GM06990 (cell line): ENCODE measurements at places on chromosomes 5 and 9.

DNA sequence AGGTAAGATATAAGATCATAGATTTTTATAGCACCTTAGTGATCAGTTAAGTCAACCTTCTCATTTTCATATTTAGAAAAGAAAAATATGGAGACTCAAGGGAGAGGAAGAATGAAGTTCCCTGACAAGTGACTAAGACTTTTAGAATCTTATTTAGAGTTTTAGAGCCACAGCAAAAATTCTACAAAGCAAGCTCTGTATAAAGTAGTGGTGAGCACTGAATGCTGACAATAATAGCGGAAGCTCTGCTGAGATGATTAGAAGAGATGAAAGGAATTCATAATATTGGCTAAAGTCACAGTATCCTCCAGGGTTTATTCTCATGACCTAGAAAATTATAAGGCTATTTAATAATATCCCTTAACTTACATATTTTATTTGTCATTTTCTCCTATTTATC, 316.0 kb downstream of the PDE4D start:
- DNase-seq, result no peak

- no peak for DNase-seq
These were observed 163.8 kb downstream of the SEC61B start for GRCh38 chr9:99385814-99386279.

DNA sequence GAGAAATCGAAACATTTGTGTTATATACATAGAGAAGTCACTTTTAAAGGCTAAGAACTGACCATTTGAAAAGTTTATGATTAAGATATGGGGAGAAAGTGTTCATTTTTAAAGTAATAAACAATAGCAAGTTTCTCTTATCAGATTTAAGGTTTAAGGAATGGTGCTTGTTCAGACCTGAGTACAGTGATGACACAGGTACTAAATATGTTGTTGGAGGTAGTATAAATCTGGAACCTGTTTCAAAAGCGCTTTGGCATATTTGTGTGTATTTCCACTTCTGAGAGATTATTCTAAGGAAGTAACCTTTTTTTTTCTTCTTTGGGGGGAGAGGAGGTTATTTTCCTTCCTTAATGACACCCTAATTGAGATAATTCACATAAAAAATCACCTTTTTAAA, 18.4 kb downstream of the CDC42SE2 start:
- DNase-seq, result no peak

- DNase-seq, result peak; percentile 29
These were observed 795 bp downstream of the CNOT8 start for GRCh38 chr5:154858972-154859871.

DNA sequence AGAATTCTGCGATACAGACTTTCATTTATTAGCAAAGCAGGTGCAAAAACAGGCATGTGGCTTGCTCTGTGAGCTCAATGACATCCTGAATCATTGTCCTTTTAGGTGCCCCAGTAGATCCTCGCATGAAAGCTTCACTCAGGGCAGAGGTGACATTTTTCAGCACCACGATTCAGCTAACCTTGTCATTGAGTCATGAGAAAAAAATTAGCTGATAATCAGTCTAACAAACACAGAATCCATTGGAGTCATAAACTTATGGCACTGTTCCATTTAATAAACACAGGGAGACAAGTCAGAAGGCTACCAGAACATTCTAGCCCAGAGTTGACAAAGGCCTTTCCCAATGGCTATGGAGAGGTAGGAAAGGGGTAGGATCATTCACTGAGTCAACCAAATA, 104.8 kb upstream of the RAD23B start:
- no peak for DNase-seq

GRCh38 chr5:121503111-121503840, 348.4 kb upstream of the FTMT start:
- no peak for DNase-seq

- no peak for DNase-seq
These were observed 215.7 kb upstream of the S1PR3 start for GRCh38 chr9:88775559-88775958.

GRCh38 chr9:98304381-98304780, 48.9 kb upstream of the TBC1D2 start:
- DNase-seq, result no peak

- no peak for DNase-seq
These were observed 170.2 kb downstream of the RANBP17 start for GRCh38 chr5:171031977-171032376.

DNA sequence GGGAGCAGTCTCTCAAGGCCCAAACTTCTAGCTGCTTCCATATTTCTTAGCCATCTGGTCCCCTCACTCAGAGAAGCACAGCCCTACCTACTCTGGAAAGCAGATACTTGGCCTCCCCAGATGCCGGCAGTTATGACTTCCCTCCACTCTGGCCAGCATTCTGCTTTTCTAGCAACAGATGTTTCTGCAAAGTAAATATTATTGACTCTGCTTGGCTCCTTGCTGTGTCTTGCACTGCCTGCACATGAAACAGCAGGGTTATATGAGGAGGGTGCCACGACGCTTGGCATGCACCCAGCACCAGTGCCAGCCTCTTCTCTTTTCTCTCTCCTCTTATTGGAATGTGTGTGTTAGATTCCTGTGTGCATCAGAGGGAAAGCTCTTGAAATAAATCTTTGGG, 99.7 kb downstream of the ARHGAP26 start:
- no peak for DNase-seq

DNA sequence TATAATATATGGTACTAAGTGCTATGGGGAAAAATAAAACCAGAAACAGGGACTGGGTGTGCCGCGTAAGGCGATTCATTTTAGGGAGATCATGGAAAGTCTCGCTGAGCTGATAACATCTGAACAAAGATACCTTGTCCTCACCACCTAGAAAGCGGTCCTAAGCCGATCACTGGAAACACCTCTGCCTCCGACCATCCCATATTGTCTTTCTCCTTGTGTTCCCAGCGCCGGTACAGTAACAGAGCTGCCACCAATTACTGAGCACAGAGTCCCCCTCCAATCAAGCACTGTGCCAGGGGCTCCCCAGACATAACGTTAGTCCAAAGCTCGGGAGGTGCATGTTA, 704 bp downstream of the CCDC112 start:
- DNase-seq, result no peak

DNA sequence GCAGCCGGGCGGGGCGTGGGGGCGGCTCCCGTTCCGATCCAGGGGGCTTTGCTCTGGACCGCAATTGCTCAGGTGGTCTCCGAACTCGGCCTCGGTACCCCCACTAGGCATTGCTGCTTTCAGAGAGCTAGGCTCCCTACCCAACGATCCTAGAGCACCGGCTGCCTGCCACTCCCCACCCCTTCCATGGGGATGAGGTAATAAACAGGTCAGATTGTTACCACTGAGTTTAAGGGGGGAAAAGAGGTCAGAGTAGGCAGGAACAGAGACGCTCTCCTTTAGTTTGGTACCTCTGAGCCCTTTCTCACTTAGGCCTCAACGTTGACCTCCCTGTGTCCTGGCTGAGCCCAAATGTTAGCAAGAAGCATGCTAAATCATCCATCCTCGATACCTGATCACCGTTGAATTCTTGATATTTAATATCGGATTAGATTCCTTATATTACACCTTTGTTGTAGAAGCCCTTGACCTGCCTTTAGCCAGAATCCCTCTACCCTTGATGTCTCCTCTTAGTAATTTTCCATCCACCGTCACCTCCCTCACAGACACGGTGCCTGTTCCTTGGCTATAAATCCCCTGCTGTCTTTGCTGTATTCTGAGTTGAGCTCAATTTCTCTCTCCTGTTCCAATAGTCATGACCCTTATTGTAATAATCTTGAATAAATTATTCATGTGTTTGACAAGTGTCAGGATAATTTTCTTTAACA, 588 bp upstream of the PLPP1 start:
- DNase-seq, result no peak

DNA sequence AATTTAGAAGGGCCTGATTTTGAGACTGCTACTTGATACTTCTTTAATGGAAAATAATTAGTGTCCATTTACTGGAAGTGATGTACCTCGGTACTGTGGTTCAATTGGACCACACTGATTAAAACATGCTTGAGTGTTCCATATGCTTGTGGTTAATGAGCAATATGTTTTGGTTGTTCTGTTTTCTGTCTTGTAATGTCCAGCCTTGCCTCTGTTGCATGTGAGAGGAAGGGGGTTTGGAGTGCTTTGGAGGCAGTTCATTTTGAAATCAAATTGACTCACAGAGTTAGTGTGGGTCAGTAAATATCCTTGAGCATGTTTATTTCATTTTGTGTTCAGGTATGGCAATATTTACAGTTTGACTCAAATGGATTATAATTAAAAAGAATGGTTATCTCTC, 334.4 kb downstream of the ARHGEF28 start:
- DNase-seq, result no peak

GRCh38 chr5:64789457-64789856, 20.7 kb downstream of the CWC27 start:
- DNase-seq, result no peak

GRCh38 chr9:25261445-25261844, 416.8 kb downstream of the TUSC1 start:
- no peak for DNase-seq

- no peak for DNase-seq
These were observed 5.0 kb upstream of the NIPAL4 start for GRCh38 chr5:157455057-157455456.

- no peak for DNase-seq
These were observed 5.8 kb upstream of the CCL21 start for GRCh38 chr9:34715639-34716215.

- DNase-seq, result no peak
These were observed 73.1 kb downstream of the PDE6A start for GRCh38 chr5:149871471-149871870.

- DNase-seq, result no peak
These were observed 9.1 kb downstream of the PRDM6 start for GRCh38 chr5:123097871-123098735.

- no peak for DNase-seq
These were observed 242.2 kb downstream of the GOLPH3 start for GRCh38 chr5:31931874-31932273.

DNA sequence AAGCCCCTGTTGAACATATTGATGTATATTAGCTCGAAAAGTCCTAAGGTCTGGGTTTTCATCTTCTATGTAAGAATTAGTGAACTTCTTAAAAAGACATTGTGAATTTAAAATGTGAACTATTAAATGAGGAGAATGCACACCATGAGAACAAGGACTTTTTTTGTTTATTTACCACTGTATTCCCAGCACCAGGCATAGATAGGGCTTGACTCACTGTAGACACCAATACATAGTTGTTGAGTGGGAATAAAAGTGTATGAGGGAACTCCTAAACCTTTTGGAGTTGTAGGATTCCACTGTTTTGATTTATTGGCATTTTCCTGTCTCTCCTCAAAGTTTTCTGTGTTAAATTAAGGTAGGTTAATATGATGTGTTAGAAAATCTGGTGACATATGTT, 40.3 kb downstream of the NNT start:
- no peak for DNase-seq
